Fibroblast of villous mesenchyme (primary cell): ENCODE measurements at places on chromosomes 2 and 18.

DNA sequence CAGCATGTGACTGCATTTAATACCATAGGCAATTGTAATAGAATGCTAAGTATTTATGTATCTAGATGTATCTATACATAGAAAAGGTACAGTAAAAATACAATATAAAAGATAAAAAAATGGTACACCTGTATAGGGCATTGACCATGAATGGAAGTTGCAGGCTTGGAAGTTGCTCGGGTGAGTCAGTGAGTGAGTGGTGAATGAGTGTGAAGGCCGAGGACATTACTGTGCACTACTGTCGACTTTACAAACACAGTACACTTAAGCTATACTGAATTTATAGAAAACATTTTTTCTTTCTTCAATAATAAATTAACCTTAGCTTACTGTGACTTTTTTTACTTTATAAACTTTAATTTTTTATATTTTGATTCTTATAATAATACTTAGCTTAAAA is 8.9 kb downstream of the DIS3L2 start:
- DNase-seq, result no peak

GRCh38 chr2:11348209-11348749 is 3.8 kb upstream of the ROCK2 start:
- DNase-seq, result no peak

GRCh38 chr2:33670392-33670937 is 71.4 kb upstream of the FAM98A start:
- no peak for DNase-seq

DNA sequence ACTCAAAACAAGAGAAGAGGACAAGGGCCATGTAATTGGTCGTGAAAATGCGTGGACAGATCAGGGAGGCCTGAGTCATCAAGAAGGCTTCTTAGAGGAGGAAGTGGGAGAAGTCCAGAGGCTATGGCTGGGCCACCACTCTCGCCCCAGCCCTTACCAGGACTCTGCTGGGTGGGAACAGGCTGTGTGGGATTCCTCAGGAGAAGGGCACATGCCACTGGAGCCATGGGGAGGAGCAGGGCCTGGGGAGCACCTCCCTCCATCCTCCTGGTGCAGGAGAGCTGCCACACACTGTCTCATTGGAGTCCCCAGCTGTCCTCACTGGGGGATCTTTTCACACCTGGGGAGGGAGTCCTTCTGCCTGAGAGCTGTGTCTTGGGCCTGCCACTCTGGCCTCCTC is 9.4 kb upstream of the RALB start:
- no peak for DNase-seq

GRCh38 chr18:61734396-61734795 is 158.4 kb downstream of the RNF152 start:
- DNase-seq, result peak; percentile 32

DNA sequence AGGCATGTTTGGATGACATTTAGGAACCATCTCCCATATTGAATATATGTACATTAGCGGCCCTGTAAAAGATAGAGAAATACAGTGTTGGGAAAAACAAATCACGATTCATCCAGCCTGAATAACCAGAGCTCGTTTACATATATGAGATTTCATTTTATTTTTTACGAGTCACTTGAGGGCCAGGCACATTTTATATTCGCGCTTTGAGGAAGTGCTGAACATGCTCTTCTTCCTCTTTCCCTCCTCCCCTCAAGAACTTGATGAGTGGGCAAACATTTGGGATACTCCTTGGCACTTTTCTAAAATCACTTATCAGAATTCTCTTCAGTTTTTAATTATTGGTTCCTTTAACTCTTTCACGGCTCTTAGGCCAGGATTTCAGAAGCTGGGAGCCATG is 268.0 kb upstream of the TANK start:
- DNase-seq, result no peak

GRCh38 chr2:64982311-64982857 is 6.8 kb upstream of the SLC1A4 start:
- DNase-seq, result no peak

- DNase-seq, result peak; percentile 22
These were observed 282.9 kb upstream of the SLC8A1 start for GRCh38 chr2:40734797-40735196.

- DNase-seq, result no peak
These were observed 112.5 kb downstream of the PIK3C3 start for GRCh38 chr18:42067518-42067917.
